NAMALWA (cell line): ENCODE measurements at places on chromosomes 12 and 14.

DNA sequence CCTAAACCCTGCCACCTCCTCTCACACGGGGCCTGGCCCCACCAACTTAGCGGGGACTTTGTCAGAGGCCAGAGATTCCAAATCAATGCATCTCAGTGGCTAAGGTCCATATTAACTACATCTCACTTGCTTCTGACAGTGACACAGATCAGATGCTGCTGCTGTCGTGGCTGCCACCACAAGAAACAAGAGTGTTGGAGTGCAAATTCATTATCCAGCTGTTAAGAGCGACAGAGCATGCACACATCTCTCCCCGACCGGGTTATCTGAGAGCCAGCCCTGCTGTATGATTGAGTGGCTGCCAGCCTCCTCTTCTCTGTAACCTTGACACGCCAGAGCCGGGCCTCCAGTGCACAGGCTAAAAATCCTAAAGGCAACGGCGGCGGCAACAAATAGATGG lies 40.2 kb downstream of the SPRING1 start:
- no peak for DNase-seq

DNA sequence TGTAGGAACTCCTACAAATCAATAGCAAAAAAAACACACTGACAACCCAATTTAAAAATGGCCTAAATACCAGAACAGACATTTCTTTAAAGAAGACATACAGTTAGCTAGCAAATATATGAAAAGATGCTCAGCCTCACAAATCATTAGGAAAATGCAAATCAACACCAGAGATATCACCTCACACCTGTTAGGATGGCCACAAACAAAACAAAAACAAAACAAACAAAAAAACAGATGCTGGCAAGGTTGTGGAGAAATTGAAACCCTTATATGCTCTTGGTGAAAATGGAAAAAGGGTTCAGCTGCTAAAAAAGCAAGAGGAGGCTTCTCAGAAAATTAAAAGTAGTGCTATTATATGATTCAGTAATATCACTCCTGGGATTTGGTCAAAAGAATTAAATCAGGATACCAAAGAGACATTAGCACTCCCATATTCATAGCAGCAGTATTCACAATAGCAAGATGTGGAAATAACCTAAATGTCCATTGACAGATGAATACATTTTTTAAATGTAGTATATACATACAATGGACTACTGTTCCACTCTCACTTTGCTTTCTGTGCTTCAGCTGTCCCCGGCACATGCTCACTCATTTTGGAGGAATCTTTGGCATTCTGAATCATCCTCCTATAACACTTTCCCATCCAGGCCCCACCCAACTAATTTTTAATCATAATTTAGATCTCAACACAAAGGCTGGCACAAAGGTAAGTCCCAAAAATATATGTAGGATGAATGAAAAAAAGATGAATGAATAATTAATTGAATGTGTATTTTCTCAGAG lies 99.1 kb downstream of the SYT1 start:
- DNase-seq, result no peak

GRCh38 chr12:32519047-32519446 lies 119.7 kb downstream of the FGD4 start:
- DNase-seq, result no peak

- peak; percentile 92 for DNase-seq
Observed at GRCh38 chr12:93098077-93098476, 169.0 kb upstream of the EEA1 start.

GRCh38 chr12:58668871-58669270 lies 251.4 kb downstream of the LRIG3 start:
- no peak for DNase-seq
